ENCODE measurements at places on chromosomes 5 and 9. TPM values are rescaled to one million over a fixed set of nuclear protein-coding genes. Genes with fewer than 3 reads are reported as not detected.

DNA sequence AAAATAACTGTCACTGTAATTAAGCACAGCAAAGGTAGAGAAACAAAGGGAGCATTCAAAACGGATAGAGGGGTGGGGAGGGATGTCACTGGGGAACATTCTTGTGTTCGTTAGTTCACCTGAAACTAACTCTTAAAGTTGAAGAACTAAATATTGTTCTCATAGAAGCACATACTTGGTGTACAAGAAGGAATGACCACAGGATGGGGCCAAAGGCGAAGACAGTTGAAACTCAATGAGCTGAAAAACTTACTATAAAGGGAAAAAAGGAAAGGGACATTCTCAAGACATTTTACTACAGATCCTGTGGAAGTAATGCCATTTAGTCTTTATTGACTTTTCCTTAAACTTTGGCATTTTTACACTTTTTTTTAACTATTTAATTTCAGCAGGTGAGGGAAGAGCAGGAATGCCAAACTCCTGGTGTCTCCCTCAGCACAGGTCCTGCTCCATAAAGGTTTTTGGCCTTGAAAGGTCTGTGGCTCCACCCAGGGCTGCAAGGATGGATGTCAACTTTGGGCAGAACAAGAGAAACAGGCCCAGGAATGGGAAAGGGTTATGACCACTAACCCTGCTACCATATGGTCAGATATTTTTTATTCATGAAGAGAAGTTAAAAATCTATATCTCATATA is 197.6 kb upstream of the RASA1 start:
- peak; percentile 6 for DNase-seq

DNA sequence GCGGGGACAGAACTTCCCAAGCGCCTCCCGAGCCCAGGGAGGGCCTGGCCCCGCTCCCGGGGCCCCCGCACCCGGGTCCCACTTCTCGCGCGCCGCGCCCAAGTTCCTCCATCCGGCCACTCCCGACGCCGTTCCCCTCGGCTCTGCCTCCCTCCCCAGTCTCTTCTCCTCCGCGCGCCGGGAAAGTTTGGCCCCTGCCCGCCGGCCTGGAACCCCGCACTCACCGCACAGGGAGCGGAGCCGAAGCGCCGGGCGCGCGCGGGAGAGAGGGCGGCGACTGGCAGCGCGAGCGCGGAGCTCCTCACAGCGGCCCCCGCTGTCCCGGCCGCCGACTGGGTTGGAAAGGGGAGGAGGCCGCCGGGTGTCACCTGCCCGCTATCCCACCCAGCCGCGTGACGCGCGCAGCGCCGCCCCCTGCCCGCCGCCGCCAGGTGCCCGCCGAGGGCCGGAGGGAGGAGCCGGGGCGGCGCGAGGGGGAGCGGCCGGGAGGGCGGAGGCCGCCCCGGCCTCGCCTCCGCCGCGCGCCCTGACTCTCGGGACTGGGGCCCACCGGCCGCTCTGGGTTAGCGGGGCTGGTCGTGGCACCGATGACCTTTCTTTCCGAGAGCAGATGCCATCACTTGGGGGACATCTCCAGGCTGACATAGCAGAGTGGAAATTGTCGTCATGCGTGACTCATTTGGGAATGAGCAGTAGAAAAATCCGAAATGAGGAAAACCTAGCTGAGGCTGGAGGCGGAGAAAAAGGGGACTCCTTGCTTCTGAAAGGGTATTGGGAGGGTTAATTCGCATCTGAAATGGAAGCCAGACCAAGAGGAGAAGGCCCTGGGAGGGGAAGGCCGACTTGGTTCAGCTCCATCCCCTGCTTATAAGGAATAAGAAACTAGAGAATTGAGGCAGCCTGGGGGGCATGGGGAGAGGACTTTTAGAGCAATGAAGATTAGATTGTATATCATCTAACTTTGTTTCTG is at the start of gene ELOVL7:
ELOVL7 (minus strand) TSS at position 334 of the 970 bp plus-strand sequence. CDS start 56,872 bp downstream, outside the sequence.
- DNase-seq: peak; percentile 96

- no peak for DNase-seq
Observed at GRCh38 chr5:100110497-100110896, 424.7 kb upstream of the FAM174A start.

- no peak for DNase-seq
Observed at GRCh38 chr9:87889882-87890252, 7.2 kb downstream of the SPATA31E1 start.

- no peak for DNase-seq
Observed at GRCh38 chr5:144731786-144732185, 561.1 kb downstream of the KCTD16 start.

DNA sequence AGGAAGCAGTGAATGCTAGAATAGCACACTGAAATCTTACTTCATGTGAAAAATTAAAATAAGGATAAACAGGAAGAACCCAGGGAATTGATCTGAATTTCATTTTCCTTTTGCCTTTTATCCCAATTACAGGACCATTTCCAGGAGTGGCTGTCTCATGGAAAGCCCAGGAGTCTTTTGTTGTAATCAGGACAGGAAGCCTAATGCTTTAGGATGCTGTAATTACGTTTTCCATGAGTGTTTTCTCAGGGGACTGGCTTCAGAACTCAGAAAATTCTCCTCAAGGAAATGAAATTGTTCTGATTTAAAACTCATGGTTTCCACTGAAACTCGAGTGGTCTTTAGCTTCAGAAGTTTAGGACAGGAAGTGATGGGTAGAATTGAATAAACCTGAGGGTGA is 56.6 kb upstream of the CAMK4 start:
- DNase-seq: no peak

GRCh38 chr5:72255670-72256069 is 64.4 kb downstream of the MRPS27 start:
- DNase-seq: no peak

DNA sequence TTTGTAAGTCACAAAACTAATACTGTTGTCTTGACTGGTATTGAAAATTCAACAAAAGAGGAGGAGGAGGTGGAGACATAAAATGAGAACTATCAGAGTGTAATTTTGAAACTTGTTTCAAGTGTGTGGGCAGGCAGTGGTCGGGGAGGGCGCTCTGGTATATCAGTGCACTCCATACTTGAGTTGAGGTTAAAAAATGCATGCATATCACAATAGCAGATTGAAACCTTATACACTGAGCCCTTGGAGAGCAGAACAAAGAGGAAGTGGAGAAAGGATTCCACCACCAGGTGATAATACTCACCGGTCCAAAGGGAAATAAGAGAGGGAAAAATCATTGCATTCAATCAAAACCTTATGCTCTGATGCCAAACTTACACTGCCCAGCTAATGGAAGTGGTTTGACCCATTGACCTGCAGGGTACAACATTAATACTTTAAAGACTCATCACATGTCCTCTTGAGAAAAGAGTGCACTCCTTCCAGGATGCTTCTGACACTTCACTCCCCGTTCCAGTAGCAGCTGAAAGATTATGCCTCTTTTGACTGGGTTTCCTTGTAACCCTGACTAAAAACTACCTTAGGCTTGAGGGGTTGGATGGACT is 79.5 kb upstream of the FAM169A start:
- DNase-seq: no peak

GRCh38 chr9:134908524-134909309 is 9.0 kb downstream of the FCN1 start:
- DNase-seq: no peak

DNA sequence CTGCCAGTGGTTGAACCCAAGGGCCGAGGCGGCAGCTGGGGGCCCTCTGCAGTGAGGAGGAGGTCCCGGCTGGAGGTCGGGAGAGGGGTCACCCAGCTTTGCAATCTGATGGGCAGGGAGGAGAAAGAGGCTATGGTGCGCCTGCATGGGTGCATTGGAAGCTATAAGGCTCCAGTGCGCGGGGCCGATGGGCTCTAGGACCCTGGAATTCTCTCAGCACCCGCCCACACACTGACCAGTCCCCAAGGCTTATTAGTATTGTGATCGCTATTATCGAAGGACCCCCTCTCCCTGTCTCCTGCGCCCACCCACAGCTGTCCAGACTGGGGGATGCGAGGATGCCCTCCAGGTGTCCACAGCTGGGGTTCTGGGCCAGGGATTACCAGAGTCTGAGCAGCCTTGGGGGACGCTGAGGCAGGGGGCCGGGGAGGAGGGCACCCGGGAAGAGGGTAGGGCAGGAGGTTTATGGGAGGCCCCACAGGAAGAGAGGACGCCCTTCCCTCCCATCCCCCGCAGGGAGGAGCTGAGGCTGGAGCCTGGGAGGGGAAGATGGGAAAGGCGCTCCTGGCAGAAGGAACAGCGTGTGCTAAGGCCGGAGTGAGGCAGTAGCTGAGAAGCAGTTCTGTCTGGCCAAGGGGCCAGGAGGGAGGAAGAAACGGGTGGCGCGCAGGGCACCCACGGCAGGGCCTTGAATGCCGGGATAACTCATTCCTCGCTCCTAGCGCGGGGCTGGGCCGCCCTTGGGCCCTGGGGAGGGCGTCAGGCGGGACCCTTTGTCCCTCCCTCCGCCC is 24.2 kb downstream of the C9orf50 start:
- DNase-seq: no peak

DNA sequence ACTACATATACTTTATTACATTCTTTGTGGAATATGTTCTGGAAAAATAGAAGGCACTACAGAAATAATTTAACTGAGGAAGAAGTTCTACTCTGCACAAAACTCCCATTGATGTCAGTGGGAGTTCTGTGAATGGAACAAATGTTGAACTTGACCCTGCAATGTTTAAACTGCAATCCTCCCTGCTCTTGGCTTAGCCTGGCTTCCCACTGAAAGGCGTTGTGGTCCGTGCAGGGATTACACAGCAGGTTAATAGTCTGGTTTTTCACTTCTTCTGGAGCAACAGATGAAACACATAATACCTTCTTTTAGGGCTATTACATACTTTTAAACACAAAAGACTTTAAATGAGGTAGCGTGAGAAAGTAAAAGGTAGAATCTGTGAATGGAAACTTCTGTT is 12.9 kb upstream of the ERBIN start:
- DNase-seq: no peak

- DNase-seq: peak; percentile 32
Observed at GRCh38 chr9:95074632-95075031, 242.9 kb downstream of the FANCC start.

DNA sequence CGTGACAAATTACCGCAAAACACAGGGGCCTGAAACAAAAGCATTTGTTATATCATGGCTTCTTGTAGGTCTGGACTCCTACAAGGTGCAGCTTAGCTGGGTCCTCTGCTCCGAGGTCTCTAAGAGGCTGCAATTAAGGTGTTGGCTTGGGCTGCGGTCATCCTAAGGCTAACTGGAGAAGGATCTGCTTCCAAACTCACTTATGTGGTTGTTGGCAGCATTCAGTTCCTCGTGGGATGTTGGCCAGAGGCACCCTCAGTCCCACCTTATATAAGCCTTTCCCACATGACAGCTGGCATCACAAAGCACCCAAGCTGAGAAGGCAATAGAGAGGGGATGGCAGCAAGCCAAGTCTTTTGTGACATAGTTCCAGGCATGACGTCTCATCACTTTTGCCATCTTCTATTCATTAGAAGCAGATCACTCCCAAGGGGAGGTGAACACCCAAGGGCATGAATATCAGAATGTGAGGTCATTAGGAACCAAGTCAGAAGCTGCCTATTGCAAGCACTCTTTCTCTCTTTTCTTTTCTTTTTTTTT is 47.9 kb upstream of the ZBTB43 start:
- DNase-seq: no peak

DNA sequence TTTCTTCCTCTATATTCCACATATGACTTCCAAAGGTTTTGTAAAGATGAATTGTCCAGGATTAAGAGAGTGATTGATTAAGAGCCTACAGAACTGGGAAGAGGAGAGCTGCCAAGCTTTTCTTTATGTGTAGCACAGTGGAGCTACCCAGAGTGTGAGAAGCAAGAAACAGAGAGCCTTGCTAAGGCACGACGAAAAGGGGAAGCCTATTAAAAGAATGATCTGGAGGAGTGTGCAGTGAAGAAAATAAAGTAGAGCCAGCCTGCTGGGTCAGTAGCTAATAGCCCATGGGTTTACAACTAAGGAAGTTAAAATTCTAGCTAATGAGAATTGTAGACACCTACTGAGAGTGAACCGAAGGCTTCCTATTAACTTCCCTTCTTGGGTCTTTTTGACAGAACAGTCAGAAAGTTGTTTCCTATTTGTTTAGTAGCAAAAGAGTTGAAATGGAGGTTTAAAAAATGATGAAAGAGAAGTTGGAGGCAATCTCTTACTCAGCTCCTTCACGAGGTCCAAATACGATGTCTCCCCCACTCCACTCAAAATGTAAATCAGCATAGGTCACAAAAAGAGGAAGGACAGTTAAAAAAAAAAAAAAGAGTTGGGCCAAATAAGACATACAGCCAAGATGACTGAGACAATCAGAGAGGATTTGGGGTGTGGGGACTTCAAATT is 957 bp upstream of the PRR16 start:
- no peak for DNase-seq

GRCh38 chr5:91089758-91090157 is 293.4 kb downstream of the ARRDC3 start:
- DNase-seq: no peak

DNA sequence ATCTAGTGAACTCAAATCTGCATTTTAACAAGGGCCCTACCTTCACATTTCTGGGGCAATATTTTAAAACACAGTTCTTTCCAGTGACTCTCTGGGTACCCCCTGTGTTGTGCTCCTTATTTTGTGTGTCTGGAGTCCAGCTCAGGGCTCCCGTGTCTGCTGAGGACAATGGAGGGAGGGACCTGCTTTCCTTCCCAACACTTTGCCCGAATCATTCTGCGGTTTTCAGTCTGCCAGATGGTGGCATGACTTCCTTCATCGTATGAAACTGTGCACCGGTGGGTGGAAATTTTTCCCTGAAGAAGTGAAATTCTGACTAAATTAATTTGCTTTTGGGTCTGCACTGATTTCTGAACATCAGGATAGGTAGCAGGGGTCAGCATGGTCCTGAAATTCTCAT is 153.6 kb upstream of the CD180 start:
- no peak for DNase-seq

GRCh38 chr5:151896031-151896691 is 28.5 kb downstream of the GLRA1 start:
- DNase-seq: no peak

DNA sequence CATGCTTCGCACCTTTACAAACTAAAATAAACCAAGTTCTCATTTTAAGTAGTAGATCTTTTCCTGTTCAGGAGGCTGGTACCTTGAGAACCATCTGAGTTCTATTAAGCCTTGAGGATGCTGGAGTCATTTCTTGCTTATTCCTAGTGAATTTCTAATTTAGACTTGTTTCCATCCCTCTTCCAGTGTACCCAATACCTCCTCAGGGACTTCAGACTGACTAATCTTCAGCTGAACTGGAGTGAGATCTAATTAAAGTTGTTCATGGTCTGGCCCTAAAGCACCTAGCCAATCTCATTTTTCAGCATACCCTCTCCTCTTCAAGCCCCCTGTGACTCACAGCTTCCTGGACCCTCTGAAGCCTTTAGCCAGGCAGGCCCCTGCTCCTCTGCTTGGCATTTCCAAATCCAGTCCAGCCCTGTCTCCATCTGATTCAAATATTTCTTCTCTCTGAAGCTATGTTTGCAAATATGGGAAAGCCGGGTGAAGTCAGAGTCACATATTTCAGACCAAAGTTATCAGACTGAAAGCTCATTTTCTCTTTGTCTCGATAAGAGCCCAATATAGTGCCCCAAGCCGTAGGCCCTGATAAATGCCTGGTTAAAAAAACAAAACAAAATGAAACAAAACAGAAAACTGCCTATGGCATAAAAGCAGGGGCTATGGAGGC is 19.4 kb upstream of the TNFSF15 start:
- no peak for DNase-seq

PAPPA gene
- polyA plus RNA-seq: 1.2 TPM

GPR107 gene
- polyA plus RNA-seq: 37.1 TPM

SPATA31A3 gene
- not detected for polyA plus RNA-seq

SLC1A1 gene
- 21.1 TPM for polyA plus RNA-seq

ZFP2 gene
- 2.5 TPM for polyA plus RNA-seq

IRX1 gene
- not detected for polyA plus RNA-seq

SPATA31C1 gene
- polyA plus RNA-seq: not detected

WNT8A gene
- polyA plus RNA-seq: not detected

FAM13B gene
- polyA plus RNA-seq: 7.6 TPM

GOLM1 gene
- polyA plus RNA-seq: 181 TPM

Data from small intestine (tissue), 16 donors.